Stimulated activated CD4-positive, alpha-beta T cell treated with anti-CD3 and anti-CD28 coated beads, Interleukin-4, amount 100 ng/mL, for 24 hours (primary cell): ENCODE measurements at places on chromosomes 5 and 9.

GRCh38 chr5:177537389-177538361 is 16.7 kb downstream of the FAM193B start:
- no peak for DNase-seq

DNA sequence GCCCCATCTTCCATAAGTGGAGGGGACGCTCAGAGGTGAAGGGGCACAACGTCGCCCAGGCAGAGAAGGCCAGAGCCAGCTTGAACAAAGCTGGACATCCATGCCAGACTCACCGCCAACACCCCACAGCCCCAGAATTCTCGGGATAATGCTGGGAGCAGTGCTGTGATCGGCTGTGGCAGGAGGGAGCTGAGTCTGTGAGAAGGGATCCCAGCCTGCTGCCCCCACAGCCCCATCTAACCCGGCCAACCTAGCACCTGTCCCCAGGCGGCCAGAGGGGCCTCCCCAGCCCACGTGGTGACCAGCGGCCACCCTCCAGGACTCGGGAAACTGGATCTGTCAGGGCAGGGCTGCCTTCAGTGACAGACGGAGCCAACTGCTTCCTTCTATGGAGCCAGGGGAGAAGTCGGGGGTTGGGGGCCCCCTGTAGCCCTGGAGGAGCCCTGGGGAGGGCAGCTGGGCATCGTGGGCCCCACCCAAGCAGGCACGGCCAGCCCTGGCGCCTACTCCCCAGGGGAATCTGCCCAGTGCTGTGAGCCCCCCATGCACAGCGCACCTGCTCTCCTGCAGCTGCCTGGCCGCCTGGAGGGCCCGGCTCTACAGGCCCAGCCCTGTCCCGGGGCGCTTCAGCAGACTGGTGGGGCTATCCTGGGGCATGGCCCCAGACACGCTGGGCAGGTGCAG is 6.0 kb downstream of the BRD3 start:
- DNase-seq, result no peak

GRCh38 chr5:60604771-60605170 is 95.2 kb downstream of the DEPDC1B start:
- no peak for DNase-seq

- no peak for DNase-seq
These were observed at the start of gene LPAR1 for GRCh38 chr9:111038331-111039230. LPAR1 (minus strand) TSS chr9:111038470; CDS start chr9:110972117, 66,353 bp downstream.

- DNase-seq, result no peak
These were observed 114.5 kb downstream of the TSSK1B start for GRCh38 chr5:113320273-113320780.

- DNase-seq, result no peak
These were observed 19.3 kb upstream of the HSPA9 start for GRCh38 chr5:138594305-138595058.

DNA sequence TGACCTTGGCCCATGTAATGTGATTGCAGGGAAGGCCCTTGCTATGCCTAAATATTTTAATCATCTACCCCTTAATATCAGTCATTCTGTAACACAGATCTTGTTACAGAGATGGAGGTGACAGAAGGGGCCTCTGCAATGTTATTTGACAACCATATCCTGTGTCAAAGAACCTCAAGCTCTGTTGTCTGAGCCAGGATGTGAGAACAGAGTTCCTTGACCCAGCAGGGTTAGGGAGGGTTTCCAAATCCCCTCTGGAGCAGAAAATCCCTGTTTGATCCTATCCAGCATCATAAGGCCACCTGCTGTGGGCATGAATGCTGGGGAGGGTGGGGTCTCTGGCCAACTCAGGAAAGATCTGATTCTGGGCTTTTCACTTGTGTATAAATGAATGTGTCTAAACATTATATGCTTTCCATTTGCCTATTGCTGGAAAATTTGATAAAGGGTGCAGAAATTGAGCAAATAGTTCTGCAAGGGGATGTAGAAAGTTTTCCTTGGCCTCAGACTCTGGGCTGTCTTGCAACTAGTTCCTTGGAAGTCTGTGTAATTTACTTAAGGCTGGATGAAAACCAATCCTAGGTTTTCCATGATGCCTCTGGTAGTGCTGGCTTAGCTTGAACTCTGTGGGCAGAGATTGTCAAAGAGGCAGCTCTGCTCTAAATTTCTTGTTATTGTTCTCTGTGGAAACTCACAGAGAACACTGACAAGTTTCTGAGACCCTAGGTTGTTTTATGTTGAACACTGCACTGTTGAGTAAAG is 71.0 kb downstream of the PGM5 start:
- DNase-seq, result no peak

GRCh38 chr5:53309653-53310052 is 170.8 kb upstream of the FST start:
- no peak for DNase-seq

DNA sequence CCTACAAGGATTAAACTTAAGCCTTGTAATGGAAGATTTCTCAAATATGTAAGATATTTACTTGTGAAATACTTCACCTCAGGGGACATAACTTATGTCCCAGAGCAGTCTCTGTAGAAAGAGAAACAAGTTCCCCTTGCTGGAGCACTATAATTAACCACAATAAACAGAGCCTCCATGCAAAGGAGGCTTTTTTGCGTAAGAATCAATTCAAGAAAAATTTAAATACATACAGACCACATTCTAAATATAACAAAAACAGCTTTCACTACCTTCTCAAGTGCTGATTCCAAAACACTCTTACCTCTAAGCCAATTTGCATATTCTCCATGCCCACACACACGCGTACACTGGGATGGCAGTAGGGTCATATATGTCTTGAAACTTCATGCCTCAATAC is 30.7 kb upstream of the CCNB1 start:
- no peak for DNase-seq
